ENCODE measurements at places on chromosomes 5 and 9.

DNA sequence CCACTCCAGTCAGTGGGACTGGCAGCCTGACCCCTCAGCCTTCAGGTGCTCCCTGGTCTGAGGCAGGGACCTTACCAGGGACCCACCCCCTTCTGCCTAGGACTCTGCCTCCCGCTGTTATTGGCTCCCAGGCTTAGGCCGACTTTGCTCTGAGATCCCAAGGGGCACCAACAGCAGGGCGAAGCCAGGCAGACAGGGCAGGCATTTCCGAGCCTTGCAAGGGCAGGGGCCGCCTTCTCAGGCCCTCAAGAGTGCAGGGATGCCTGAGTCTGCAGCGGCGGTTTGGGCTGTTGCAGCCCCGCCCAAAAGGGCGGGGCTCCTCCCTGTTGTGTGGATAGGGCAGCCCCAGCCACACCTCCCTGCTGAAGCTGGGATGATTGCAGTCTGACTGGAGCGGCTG, 644.6 kb downstream of the PRR16 start:
- no peak for DNase-seq

DNA sequence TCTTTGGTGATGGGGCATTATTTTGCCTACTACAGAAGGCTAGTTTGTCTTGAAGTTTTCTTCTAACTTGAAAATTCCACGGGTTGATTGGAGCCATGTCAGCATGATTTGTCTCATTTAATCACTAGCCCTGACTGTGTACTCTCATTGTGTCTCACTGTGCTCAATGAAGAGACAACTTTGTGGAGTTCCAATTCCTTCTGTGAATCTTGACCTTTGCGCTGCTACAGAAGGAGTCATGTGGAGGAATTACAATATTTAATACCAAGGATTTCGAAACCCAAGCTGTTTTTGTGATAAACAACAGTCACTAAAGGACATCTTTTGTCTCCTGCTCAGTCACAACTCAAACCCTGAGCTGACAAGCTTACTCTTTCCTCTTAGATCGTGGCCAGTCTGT, 98.6 kb upstream of the ACTBL2 start:
- no peak for DNase-seq

- peak; percentile 16 for DNase-seq
Measured at GRCh38 chr5:52786949-52787599, 642 bp upstream of the ITGA1 start.

- no peak for DNase-seq
Measured at GRCh38 chr9:2191609-2191972, 176.4 kb downstream of the SMARCA2 start.

DNA sequence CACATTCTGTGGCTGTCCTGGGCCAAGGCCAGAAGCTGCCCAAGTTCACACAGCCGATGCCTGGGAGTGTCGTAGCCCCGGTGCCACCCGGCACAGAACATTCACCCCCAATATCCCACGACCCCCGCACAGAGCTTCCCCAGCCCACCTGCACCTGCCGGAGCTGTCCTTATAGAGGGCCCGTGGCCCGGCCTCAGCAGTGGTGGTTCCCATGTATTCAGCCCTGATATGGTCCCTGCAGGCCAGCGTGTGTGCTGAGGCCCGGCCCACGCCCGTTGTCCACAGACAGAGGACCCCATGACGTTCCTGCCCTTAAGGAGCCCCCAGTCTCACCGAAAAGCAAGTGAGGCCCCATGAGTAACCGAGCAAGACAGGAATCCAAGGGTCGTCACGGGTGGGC, 5.3 kb upstream of the GFI1B start:
- DNase-seq, result no peak
